CD4-positive, alpha-beta T cell treated with Interleukin-4 for 1 hour (primary cell): ENCODE measurements at places on chromosomes 7 and 10.

DNA sequence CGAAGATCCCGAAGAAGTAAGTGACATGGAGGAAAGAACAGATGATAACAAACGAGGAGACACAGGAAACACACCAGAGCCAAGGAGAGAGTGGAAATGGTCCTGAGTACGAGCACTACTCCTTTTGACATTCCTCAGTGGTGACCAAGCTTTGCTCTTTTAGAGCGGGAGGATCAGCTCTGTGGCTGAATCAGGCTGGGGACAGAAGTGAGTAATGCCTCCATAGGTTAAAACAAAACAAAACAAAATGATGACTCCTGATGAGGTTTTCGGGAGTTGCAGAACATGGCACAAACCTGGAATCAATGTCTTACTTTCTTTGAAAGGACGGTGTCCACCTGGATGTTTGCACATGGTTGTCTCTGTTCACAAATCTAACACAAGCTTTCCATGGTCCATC is 30.3 kb upstream of the TCF7L2 start:
- DNase-seq = no peak

DNA sequence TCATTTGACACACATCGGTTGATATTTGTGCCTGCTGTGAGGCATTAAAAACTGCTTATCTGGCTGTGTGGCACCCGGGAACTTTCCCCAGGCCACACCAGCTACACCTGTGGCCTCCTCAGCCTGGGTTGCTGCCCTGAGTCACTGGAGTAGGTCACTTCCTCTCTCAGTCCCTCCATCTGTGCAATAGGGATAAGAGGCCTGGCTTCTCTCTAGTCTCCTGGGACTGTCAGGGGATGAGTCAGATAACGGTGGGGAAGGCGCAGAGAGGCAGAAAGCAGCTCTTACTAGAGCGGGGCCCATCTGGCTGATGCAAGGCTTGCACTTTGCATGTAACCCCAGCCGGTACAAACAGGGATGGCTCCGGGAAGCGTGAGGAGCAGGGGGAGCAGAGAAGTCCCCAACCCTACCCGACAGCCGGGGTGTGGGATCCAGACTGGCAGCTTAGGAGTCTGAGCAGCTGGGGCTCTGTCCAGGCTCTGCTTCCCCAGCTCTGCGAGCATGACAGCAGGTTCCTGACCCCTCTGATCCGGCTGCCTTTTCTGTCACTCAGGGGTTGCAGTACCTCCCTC is 34.0 kb downstream of the DNAJB12 start:
- DNase-seq = peak; percentile 81

DNA sequence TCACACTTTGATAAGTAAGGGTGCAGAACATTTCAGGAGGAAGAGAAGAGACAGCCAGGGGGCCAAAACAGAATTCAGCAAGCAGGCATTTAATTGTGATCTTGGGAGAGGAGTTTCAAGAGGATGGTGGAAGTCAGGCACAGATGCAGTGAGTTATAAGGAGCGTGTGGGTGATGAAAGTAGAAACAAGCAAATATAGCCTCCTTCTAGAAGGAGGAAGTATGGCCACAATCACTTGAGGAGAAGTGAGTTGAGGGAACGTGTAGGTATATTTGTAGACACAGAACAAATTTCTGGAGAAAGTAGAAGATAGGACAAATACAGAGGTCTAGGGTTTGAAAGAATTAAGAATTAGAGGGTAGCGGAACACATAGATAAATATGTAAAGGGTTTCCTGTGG is 165.8 kb downstream of the CACNB2 start:
- DNase-seq = no peak

DNA sequence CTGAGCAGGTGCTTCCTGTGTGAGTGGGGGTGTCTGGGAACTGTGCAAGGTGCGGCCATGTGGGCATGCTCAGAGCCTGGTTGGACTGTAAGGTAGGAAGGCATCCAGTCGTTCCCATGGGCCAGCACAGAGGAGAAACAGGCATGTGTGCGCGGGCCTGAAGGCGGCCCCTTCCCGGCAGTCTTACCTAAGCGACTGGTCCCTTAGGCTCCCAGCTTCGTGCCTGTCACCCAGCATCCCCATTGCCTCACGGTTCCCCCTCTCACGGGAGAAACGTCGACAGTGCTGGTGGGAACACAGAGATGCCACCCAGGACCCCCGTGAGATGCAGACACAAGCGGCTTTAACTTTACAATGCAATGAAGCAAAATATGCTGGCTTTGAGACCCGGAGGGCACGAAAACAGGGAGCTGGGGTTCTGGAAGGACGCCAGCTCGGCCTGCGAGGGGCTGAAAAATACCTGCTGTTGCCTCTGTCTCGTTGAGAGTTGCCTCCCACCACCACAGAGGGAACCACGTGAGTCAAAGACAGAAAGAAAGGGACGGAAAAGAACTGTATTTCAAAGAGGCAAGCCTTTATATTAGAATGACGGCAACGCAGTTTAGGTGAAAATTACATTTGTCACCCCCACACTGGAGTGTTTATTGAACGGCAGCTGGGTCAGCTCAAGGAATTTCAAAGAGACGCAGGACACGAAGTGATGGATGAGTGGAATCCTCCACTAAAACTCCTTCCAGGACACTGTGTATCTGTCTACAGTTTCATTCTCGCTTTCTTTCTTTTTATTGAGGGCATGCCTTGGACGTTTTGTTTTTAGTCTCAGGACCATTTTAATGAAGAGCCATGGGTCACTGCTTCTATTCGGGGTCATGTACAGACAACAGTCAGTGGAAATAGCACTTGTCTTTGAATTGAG is 128.4 kb downstream of the DNAJB6 start:
- DNase-seq = no peak

DNA sequence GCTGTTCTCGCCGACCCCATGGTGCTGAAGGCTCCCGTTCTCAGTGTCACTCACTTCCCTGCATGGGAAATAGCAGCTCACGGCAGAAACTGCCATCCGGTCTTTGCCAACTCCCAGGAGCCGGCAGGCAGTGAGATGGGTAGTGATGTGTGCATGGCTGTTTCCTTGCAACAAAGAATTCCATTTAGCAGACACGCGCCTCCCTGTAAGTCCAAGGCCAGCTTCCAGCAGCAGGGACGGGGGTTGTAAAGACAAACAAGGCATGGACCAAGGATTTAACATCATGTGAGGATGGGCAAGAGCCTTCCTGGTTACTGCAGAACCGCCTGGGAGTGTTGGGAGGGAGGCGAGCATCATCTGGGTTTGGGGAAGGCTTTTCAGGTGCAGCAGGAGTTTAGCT is 273.1 kb downstream of the GLRX3 start:
- no peak for DNase-seq

- no peak for DNase-seq
These were observed 100.8 kb downstream of the CUBN start for GRCh38 chr10:17028798-17029197.

DNA sequence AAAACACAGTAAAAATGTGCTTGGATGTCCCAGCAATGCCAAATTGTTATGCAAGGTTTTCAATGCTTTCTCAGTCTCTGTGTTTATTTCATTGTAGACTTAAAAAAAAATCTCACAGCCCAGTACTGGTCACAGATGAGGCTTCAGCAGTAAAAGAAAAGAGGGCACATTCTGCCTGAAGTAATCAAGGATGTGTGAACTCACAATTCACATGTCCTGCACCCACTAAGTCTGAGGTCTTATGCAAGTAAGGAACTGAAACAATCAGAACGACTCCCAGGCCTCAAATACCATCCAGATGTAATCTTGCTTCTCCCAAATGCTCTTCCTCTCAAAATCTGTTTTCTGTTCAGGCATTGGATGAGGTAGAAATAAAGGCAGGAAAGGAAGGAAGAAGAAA is 33.7 kb downstream of the ADRB1 start:
- DNase-seq = no peak

DNA sequence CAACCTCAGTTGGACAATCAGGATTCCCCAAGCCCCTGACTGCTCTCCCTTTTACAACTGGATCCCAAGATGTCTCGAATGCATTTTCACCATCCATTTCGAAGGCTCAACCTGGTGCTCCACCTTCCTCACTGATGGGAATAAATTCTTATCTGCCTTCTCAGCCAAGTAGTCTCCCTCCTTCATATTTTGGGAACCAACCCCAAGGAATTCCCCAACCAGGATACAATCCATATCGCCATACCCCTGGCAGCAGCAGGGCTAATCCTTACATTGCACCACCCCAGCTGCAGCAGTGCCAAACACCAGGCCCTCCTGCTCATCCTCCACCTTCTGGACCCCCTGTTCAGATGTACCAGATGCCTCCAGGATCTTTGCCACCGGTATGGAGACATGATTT is 6.0 kb downstream of the SEC23IP start:
- DNase-seq = no peak

- DNase-seq = no peak
These were observed 6.2 kb downstream of the PIK3AP1 start for GRCh38 chr10:96714031-96714590.

DNA sequence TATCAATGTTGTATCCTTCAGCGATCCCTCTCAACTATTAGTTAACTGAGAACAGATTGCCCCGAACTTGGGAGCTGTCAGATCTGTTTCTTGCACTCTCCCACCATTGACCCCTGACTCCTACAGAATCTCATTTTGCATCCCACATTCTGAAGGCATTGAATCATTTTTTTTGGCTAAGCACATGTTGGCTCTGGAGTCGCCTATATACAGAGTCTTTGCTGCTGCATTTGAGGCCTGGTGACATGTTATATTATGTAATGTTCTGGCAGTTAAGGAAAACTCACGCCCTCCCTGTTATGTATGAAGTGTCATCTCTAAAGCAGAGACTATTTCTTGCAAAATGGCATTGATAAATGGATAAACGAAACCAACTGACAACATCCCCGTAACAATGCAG is 159.2 kb upstream of the ITGB1 start:
- no peak for DNase-seq

GRCh38 chr10:14879124-14879927 is 660 bp downstream of the SUV39H2 start:
- DNase-seq = peak; percentile 13

DNA sequence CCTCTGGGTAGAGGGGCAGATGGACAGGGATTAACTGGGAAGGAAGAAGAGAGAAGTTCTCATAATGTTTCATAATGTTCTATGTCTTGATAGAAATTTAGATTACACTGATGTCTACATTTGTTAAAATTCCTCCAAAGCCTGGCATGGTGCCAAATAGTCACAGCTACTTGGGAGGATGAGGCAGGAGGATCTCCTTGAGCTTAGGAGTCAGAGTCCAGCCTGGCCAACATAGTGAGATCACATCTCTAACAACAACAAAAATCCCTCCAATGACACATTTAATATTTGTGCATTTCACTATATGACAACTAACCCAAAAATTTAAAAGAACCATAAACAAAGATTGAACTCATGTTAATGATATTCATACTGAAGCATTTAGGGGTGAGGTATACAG is 33.0 kb upstream of the PPP1R3C start:
- DNase-seq = no peak

DNA sequence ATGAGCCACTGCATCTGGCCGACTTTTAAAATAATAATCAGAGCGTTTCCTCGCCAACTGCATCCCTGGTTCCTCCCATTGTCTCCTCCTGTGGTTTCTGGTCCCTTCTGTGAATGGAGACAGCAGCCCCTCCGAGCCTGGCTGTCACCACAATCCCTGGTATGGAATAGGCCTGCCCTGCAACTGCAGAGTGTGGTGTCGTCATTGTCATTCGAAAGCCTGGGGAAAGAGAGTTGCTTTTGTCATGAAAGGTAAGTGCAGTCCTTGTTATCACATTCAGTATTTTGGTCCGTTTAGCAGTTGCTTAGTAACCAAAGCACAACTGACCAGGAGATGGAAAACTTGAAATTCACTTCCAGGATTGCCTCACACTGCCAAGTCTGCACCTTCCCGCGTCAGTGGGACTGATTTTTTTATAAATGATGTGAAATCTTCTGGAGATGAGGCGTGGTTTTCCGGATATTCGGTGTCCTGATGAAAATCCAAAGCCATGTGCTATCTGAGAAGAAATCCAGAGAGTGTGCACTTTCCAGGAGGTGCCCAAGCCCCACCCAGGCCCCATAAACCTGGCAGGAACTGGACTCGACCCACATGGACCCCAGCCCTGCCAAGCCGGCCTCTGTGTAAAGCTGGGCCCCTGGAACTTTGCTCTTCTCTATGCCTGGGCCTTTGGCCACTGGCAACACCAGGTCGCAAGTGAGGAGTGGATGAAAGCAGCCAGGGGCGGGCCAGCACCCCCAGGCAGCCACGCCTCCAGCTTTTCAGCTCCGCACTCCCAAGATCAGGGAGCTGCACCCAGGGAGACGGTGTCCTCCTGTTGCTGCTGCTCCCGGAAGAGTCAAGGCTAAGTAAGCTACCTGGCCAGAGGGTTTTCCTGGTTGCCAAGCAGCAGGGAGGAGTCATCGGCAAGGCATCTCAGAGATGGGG is 133.7 kb upstream of the SH2B2 start:
- no peak for DNase-seq

DNA sequence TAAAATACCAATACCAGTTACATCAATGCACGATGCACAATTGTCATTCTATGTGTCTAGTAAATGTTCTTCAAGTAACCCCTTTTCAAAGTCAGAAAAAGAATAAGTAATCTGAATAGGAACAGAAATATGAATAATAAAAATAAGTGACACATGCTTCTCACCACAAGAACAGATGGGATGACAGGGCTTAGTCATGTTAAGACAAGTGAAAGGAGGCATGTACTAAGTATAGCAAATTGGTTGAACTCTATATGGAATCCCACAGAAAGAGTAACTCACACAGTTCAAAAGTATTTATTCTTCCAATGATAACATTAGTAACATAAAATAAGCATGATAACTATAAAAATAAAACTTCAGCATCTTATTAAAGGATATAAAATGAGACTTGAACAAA is 100.9 kb upstream of the TAS2R16 start:
- no peak for DNase-seq

GRCh38 chr10:75910032-75910431 is 478.6 kb downstream of the LRMDA start:
- no peak for DNase-seq

GRCh38 chr7:81210137-81211064 is 291.6 kb upstream of the SEMA3C start:
- no peak for DNase-seq

- no peak for DNase-seq
These were observed 379.4 kb upstream of the SEMA3D start for GRCh38 chr7:85566095-85566794.

DNA sequence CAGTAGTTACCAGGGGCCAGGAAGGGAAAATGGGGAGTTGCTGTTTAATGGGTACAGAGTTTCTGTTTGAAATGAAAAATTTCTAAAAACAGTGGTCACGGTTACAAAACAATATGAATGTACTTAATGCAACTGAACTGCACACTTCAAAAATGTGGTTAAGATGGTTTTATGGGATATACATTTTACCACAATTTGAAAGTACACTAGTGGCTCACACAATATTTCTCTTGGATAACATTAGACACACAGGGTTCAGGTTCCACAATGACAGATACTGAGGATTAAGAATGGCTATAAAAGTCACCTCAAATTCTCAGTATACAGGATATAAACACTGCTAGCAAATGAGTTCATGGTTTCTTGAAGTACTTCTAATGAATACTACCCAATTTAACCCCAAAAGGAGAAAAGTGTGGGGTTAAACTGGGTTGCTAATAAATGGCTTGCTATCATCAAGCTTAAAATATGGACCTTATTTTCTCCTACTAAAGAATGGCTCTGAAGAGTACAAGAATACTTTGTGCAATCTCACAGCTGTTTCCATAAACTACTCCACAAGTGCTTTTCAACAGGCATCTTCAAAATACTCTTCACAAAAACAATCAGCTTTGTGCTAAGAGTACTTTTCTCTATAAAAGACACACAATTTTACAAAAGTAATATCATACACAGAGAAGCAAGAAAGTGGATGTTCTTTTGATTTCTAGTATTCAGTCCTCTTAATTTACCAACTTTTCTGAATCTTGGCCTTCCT is 92.9 kb downstream of the SRPK2 start:
- no peak for DNase-seq
